ENCODE measurements at places on chromosomes 2 and 18.

- ATAC-seq, result no peak
These were observed 717.2 kb downstream of the RNF144A start for GRCh38 chr2:7634409-7634808.

DNA sequence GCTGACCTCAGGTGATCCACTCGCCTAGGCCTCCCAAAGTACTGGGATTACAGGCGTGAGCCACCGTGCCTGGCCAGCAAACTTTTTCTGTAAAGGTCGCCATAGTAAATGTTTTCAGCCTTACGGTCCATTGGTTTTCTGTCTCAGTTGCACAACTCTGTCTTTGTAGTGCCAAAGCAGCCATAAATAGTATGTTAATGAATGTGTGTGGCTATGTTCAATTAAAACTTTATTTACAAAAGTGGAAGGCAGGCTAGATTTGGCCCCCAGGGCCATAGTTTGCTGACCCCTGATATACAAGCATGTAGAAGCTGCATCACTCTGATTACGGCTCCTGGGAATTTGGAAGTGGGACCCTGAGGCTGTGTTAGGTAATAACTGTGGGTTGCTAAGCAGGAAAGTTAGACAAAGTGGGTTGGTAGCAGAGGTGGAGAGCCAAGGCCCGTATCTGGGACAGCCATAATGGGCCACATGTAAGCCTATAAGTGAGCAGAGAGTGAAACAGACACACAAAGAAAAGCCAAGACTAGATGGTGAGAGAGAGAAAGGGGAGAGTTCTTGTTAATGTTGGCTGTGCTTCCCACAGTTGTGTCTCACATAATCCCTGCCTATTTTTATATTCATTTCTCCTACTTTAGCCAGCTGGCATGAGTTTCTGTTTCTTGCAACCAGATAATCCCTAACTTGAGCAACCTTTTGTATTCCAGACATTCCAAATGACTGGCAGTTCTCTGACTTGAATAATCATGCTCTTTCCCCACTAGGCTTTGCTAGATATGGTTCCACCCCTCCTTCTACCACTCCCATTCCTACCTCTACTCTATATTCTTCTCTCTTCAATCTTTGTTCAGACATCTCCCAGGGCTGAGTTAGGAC, 223.3 kb upstream of the STON1 start:
- no peak for ATAC-seq

DNA sequence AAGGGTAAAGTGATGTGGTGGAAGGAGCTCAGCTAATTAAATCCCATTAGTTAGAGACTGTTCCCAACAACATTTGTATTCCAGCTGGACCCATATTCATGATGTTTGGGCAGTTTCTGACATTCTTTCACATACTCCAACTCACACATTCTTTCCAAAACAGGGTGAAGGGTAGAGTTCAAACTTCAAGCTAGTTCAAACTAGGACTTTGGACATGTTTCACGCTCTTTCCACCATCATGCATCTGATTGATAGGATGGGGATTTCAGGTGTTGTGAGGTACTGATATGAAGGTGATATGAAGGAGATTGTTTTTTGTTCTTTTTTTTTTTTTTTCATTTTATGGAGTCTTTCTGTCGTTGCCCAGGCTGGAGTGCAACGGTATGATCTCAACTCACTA, 197.1 kb upstream of the LHCGR start:
- ATAC-seq, result no peak

- ATAC-seq, result no peak
These were observed 375.2 kb upstream of the SPHKAP start for GRCh38 chr2:228556717-228557116.

DNA sequence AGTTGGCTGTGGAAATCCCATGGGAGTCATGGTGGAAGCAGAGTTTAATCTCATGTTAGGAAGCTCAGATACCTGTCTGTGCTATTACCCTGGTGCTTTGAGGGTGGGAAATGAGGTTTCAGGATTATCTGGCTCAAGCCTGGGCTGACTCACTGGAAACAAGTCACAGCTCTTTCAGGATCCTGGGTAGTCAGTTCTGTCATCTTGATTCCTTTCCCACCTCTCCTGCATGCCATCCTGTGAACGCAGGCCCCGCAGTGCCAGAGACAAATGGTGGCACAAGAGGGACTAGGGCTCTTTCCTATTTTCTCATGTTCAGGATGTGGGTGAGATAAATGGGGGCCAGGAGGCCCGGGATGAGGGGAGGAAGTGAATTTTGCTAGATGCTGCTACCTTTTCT, 3.7 kb upstream of the FAM136A start:
- ATAC-seq, result no peak

GRCh38 chr2:130152816-130153595, 8.1 kb upstream of the CCDC74B start:
- no peak for ATAC-seq

DNA sequence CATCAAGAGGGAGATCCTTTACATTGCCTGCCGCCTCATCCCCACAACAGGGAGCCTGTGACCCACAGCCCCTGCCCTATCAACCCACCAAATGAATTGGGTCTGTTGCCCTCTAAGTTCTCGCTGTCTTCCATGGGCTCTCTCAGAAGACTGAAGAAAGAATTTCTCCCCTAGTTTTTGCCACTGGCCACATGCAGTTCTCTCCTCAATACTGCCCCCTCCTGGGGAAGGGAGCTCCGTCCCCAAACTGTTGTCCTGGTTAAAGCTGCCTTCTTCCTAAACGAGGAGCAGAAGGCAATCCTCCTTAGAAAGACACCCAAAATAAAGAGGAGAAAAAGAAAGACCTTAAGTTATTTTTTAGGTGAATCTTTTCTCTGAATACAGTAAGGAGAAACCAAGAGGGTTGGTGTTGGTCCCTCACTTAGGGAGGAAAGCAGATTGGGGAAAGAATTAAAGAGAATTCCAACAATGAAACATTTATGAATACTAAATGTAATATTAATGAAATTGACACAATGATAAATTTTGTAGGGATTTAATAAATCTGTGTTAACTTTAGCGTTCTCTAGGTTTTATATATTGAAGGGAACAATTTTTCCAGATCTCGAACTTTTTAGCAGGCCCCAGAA, 31.1 kb upstream of the SATB2 start:
- peak; percentile 34 for ATAC-seq

All from stimulated activated memory B cell treated with anti-CD40 and anti-IgM and Interleukin-4, amounts not matched to agents 10 μg/mL and 1 μg/mL and 100 μg/mL, for 72 hours (primary cell).